T-helper 9 cell (primary cell): ENCODE measurements at places on chromosomes 6 and 20.

- DNase-seq: no peak
These were observed 127.9 kb upstream of the MLIP start for GRCh38 chr6:53983301-53983700.

GRCh38 chr20:51237278-51237677, 214.4 kb upstream of the KCNG1 start:
- DNase-seq: no peak

- no peak for DNase-seq
These were observed 228.8 kb downstream of the ADGRG6 start for GRCh38 chr6:142530566-142530965.

GRCh38 chr6:3965071-3965718, 113.7 kb downstream of the FAM217A start:
- DNase-seq: no peak

DNA sequence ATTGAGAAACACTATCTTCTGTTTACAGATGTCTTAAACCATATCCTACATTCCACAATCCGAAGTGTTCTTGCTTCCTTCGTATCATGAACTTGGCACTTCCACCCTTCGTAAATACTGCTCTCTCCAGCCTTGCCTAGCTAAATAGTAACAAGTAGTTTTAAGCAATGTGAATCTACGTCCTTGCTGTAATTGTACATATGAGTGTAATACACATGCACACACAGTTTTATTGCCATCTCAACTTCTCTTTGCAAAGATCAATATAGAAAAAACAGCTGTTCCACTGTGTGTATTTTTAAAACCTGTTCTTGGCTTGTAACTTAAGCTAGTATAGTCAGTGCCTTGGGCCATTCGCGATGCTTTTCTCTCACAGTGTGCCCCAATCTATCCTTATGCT, 1524.7 kb downstream of the GRIK2 start:
- DNase-seq: no peak

DNA sequence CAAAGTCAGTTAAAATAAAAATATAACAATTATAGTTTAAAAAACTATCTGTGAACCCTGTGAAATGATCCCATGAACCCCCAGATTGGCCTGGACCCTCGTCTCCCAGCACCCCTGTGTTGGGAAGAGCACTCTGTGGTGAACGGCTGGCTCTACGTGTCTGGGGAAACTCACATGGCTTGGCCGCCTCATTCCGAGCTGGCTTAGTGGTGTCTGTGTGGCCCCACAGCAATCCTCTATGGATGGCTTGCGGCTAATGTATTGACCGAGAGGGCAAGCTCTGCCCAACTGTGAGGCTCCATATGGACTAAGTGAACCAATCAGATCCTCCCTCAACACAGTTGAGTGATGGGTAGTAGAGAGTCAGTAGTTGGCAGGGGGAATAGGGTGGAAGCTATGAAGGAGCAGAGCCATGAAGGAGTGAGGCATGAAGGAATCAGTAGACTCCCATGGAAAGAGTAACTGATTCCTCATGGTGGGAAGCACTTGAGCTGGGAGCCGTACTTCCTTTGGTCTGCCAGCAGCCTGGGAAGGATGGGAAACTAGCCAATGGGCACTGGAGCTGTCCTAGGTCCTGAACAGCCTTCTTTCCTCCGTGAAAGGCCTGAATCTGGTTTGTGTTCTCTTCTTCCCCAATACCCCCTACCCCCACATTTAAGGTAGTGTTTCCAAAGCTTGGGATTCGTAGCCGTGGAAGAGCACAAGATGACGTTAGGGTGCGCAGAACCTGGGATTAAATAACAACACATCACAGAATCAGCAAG, 21.6 kb upstream of the ZNF831 start:
- no peak for DNase-seq

DNA sequence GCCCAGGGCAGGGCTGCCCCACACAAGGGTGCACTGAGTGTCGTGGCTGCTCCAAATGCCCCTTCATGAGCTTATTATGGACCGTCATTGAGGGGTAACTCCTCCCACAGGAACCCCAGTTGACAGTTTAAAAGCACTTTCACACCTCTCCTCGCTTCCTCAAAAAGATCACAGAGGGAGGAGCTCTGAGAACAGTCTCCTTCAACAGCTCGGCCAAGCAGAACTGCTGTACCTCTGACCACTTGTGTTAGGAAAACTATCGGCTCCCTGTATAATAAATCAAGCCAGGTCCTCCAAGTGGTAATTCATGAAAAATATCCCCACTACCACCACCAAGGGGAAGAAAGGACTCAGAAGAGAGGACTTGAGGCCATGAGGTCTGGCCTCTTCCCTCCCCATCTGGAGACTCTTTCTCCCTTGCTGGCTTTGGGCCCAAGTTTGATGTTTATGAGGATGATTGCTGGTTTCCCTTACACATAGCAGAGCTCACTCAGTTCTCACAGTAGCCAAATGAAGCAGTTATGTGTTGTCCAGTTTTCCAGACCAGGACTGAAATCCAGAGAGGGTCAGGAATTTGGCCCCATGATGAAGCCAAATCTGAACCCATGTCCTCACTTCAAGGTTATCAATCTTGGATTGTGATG, 8.7 kb downstream of the SNX21 start:
- DNase-seq: no peak

- DNase-seq: no peak
These were observed 4.6 kb upstream of the TGM2 start for GRCh38 chr20:38169636-38170193.

DNA sequence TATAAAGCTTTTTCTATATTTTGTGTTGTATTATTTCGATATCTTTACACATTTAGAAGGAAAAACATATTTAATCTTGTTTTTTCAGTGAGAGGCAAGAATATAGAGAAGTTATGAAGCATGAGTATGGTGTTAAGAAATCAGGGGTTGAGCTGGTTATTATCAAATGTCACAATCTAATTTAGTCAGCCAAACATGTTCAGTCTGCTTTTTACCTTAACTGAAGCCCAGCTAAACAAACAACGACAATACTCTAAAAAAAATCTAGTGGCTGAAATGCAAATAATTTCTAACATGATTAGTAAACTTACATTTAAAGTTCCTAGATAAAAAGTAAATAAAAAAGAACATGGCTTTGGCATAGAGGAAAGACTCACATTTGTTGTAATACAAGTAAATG, 433.8 kb upstream of the NRSN1 start:
- DNase-seq: no peak

DNA sequence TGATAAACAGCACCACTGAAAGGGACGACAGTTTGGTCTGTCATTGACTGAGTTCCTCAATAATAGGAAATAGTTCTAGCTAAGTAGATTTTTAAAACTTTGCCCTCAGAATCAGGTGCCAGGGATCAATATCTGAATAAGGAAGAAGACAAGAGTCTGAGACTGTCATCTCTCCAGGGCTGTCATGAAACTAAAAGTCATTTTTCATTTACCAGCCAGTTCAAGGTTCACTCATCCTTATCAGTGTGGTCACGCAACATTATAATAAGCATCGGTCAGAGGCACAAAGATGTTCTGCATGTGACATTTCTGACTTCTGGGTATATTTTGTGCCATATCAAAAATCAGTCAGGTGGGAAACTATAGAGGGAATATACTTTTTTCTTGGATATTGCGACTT, 52.5 kb upstream of the E2F3 start:
- no peak for DNase-seq

DNA sequence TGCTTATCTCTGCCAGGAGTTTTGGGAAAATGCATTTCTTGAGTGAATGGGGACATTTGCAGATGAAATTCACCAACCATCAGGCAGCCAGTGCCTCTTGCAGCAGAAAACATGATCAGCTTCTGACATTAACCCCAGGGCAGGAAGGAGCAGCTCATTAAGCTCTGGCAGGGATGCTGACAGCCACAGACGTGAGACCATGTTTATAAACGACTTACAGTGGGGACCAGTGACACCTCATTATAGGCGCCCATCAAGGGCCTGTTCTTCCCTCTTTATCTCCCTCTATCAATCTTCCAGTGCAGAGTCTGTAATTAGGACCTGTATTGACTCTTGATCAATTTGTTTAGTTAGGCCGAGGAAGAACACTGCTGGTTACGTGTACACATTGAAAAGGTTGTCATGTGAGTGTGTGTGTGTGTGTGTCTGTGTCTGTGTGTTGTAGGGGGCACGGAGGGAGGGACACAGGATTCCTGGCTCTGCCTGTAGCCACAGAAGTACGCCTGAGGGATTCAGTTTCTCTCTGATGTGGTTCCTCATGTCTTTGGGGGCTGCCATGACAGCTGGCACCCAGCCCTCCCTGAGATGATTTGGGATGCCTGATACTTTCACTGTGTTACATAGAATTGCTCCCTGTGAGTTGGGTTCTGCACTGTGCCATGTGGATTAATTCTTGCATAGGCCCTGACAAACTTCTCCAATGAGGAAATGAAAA, 428.4 kb upstream of the CHD6 start:
- no peak for DNase-seq

DNA sequence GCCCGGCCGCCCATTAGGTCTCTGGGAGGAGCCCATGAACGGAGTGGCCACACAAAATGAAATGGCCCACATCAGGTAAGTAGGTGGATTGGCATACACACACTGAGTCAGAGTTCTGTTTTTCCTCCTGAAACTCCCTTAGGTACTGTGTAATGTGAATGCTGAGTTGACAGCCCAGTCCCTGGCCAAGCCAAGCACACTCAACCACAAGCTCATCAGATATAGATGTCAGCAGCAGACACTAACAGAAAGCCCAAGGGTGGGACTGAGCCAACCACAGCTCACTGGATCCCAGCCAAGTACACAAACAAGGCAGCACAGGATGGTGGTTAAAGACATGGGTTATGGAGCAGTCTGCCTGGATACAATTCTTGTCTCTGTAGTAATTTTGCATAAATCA, 403.4 kb downstream of the GJA1 start:
- no peak for DNase-seq

GRCh38 chr6:84776392-84776791, 12.0 kb upstream of the TBX18 start:
- DNase-seq: no peak

DNA sequence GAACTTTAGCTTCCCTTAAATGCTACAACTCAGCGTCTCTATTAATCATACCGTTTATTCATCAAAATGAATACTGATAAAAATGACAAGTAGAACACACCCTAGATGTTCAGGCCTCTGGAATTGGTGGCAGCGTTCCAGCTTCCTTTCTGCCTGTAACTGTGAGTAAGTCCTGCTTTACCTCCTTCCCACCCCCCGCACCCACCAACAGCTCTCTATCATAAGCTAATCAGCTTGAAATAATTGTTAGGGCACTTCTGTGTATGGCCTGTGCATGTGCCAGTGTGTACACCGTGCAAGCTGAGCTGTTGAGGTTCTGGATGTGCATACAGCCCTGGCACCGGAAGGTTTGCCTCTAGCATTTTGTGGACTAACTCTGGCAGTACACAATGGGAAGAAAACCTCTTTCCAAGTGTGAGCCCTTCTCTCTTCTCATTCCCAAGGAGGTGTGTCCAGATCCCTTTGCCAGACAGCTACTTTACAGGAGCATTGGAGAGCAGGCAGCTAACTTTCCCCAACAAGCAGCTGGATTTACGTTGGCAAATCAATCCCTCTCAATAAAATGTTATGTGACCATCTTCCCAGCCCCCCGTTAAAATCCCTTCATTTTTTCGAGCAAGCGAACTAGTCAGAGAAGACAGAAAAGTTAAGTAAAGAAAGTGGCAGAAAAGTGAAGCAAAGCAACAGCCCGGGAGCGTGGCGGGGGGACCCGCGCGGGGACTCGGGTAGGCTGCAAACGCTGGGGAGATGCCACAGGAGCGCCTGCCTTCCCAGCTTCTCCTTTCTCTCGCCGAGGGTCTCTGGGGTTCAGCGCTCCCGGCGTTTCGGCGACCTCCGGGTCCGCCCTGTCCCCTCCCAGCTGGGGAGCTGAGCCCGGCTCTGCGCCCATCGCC, 803 bp upstream of the ADGRG6 start:
- no peak for DNase-seq

DNA sequence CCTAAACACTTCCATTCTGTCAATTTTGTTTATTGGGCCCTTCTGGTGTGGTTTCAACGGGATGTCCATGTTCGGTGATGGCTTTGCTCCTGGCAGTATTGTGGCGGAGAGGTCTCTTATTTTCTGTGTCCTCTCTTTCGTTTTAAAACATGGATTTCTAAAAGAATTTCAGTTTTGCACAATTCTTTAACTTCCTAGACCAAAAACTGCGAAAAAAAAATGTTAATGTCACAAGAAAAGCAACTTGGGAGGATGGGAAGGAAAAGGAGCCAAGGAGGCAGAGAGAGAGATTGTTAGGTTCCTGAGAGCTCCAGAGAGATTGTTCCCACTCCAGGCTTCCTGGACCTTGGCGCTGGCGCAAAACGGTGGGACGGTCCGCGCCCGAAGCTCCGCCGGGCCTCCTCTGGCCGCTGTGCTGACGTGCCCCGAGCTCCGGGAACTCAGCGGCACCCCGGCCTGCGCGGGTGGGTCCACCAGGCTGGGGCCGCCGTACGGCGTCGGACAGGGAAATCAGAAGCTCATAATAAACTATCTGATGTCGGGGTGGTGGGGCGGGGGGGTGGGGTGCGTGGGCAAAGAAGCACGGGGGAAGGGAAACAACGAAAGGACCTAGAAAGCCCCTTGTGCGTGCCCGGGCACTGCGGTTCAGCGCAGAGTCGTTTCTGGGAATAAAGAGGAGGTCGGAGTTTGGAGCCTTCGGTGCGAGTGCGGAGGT, 951 bp upstream of the OLIG3 start:
- DNase-seq: no peak

DNA sequence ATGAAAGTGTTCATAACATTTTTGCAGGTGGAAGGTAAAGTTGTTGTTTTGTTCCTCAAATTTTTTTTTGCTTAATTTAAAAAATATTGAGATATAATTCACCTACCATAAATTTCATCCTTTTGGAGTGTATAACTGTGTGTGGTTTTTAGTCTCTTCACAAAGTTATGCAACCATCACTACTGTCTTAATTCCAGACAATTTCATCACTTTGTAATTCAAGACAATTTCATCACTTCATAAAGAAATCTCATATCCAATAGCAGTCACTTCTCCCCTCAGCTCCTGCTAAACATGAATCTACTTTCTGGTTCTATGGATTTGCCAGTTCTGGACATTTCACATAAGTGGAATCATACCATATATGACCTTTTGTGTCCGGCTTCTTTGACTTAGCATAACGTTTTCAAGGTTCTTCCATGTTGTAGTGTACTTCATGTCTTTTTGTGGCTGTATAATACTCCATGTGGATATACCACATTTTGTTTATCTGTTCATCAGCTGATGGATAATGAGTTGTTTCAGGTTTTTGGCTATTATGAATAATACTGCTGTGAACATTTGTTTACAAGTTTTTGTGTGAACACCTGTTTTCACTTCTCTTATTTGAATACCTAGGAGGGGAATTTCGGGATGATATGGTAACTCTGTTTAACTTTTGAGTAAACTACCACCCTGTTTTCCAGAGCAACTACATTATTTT, 18.8 kb downstream of the ZFAND3 start:
- no peak for DNase-seq

DNA sequence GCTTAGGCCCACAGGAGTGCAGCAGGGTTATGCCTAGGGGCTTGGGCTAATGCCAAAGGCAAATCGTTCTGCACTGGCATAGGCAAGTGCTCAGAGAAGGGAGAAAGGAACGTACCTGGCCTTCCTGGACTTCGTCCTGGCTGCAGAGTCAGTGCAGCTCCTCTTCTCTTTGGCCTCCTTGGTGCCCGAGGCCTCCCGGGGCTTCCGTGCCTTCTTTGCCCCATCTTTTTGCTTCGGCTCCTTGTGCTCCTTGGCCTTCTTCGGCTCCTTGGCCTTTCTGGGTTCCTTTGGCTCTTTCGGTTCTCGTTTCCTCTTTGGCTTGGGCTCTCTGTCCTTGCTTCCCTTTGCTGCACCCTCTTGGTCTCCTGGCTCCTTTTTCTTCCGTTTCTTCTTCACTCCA, 85.2 kb downstream of the CHD6 start:
- DNase-seq: no peak

GRCh38 chr6:80541886-80542285, 435.4 kb downstream of the BCKDHB start:
- no peak for DNase-seq
